NCI-H146 (cell line): ENCODE measurements at places on chromosomes 4 and X.

DNA sequence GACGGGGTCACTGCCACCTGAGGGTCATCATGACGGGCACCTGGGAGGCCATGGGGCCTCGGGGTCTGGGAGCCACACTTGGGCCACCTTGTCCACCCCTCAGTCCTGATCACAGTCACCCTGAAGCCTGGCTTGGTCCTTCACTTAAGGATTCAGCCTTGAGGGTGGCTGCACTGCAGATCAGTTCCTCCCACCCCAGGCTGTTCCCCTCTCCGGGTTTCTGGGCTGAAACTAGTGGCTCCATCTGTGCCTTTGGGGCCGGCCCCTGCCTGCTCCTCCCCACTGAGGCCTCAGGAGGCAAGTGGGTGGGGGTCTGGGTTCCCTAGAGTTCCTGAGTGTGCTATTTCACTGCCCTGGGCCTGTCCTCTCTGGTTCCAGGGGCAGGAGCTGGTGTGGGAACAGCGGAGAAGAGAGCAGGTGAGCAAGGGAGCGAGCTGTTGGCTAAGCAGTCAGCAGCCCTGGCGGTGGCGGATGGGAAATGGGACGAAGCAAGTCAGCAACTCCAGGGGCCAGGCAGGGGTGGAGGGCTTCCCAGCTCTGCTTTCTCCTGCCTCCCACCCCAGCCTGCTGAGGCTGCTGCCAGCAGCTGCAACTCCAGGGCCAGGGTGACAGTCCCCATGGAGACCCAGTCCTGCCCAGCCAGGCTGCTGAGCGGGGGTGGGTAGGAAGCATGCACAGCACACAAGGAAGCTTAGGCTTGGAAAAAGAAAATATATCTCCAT is 81.2 kb downstream of the TMEM144 start:
- no peak for DNase-seq

- DNase-seq, result no peak
These were observed 64.5 kb downstream of the ANXA3 start for GRCh38 chr4:78616046-78616498.

DNA sequence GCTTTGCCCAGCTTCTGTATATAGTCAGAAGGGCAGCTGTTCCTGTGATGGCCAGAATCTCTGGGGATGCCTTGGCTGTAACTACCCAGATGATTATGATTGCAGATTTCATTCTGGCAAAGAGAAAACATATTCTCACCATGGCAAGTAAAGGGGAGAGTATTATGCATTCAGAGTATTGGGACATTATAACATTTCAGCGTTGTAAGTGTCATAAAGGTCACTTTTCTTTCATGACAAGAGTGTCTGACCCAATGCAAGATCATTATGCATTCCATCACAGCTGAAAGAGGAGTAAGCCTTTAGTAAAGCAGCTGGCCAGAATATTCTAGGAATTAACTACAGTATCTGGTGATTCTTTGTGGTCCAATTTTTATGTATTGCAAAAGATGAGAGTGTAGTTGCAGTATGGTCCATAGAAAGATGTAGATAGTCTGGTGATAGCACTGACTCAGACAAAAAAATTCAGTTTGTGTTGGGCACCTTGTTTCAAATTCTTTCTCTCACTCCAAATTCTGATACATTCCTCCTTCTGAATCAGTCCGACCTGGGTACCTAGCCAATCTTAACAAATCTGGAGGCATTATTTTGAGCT is 2366.3 kb downstream of the PCDH7 start:
- no peak for DNase-seq

DNA sequence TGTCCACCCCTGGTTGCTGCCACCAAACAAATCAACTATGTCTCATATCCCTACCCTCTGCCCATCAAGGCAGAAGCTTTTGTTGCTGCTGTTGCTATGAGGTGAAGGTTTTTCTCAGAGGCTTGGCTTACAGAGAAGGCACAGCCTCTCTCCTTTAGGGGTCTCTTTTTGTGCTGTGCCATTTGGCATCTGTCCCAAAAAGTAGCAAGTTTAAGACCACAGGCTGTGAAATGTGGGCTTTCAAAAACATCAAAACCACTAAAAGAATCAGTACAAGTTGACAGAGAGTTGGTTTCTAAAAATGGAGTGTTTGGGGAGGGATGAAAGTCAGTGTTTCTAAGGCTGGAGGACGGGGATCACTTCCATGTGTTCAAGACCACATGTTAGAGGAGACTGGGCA is 634.9 kb downstream of the BCOR start:
- no peak for DNase-seq

DNA sequence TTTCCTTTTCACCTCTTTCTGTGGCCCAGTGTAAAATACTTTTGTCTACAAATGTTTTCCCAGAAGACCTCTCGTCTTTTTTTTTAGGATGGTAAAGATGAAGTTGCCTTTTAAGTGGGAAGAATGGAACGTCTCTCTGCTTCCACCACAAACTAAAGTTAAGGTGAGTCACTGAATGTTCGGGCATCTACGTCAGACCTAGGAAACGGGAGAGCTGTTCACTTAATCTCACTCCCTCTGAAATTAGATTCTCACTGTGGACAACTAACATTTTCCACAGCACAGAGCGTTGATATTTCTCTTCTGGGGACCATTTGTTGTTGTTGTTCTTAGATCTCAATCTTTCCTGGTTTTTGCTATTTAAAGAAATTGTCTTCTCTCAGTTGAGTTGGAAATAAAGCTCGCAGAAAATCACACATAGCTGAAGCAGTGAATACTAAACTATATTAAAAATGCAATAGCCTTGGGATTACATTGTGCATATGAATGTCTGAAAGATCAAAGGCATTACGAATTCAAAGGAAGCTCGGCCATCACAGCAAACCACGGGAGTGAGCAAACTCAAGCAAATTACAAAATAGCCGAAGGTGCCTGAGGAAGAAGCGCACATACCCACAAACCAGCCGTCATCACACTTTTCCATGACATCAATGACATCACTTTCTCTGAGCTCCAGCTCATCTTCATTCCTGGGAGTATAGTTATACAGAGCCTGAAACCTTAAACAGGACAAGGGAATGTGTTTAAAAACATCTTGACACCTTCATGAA is 53.9 kb upstream of the PDLIM3 start:
- no peak for DNase-seq

DNA sequence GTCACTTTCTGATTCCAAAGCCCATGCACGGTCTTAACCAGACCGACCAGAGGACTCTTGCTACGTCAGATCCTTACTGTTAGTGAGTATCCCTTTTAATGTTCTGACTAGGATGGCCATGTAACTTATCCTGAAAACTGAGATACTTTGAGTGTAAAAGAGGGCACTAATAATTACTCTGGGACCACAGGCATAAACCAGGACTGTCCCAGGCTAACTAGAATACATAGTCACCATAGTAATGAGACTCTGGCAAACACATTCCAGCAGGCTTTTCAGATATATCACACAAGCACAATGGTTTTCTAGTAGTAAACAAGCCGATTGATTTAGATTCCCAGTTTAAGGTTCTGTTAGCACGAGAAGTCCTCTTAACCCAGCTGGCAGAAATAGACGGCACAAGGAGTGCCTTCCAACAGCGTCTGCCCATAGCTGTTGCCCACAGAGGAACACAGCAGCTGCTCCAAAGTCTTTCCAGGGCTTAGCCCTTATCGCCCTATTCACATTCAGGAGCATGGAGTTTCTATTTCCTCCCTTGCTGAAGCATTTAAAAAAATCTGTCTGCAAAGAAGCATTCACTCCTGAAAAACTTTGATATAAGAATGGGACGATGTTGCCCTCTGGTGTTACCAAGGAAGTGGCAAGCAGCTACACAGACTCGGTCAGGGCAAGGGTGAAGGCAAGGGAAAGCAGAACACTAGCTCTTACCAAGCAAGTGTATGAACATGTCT is 92.4 kb downstream of the CXCL13 start:
- peak; percentile 30 for DNase-seq

DNA sequence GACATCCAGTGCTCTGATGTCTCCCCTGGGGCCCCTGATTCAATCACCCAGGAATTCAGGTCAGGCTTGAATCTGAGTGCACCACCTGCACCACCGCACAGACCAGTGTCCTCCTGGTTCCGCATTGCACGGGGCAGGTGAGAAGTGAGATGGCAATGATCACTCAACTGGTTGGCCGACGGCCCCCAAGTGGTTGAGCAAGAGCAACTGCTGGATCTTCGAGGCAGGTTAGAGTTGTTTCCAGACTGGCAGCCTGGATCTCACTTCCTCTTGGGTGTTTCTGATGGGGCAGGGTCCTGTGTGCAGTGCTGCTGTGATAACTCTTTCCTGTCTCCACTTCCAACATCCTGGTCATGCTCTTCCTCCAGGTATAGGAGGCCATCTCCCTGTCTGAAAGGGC is 50.4 kb downstream of the C4orf50 start:
- DNase-seq, result no peak

- no peak for DNase-seq
These were observed 104.4 kb downstream of the STIM2 start for GRCh38 chr4:26964994-26965393.

GRCh38 chr4:19402581-19403065 is 849.1 kb upstream of the SLIT2 start:
- no peak for DNase-seq

DNA sequence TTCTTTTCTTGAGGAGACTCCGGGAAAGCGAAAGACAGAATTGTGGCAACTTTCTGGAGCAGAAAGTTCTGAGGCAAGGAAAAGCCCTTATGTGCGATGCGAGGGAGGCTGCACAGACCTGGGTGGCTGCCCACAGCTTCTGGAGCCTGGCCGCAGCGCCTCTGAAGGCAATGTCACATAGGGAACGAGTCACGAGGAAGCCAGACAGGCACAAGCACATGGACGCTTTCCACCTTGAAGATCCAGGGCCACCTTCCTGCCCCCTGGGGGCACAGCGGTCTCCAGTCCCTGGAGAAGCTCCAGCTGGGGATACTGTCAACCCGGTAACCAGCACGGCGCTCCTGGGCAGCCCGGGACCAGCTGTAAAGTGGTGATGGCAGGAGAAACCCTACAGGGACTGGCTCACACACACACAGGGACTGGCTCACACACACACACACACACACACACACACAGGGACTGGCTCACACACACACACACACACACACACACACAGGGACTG is 69.8 kb downstream of the MTNR1A start:
- no peak for DNase-seq

DNA sequence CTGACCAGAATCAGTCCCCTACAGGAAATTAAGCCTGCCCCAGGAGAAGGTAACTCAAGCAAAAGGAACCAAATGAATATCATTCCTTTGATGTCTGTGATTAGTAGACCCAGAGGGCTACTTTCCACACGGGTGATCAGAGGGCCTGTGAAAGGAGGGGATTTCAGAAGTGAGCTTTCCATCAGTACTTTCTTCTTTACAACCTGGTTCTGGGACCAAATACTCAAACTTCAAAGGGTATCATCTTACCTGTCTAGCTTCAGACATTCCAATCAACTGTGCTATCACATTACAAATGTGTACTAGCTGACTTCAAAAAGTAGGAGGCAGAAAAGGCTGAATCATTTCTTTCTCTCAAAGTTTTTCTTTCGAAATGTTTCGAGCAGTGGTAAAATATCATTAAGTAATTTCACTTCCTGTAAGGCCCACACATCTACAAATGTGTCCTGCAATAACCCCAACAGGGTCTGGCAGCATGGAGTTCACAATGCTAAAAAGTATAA is 23.9 kb downstream of the ACSL4 start:
- no peak for DNase-seq

DNA sequence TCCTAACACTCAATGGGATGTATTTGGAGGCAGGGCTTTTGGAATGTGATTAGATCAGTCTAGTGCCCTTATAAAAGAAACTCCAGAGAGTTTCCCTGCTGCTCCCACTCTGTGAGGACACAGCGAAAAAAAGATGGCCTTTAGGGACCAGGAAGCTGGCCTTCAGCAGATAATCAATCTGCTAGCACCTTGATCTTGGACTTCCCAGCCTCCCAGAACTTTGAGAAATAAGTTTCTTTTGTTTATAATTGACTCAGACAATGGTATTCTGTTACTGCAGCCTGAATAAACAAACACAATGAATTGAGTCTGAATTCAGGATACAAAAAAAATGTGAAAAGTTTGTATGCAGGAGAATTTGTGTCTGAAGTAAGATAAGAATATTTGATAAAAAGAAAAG is 842.1 kb downstream of the FSTL5 start:
- no peak for DNase-seq

DNA sequence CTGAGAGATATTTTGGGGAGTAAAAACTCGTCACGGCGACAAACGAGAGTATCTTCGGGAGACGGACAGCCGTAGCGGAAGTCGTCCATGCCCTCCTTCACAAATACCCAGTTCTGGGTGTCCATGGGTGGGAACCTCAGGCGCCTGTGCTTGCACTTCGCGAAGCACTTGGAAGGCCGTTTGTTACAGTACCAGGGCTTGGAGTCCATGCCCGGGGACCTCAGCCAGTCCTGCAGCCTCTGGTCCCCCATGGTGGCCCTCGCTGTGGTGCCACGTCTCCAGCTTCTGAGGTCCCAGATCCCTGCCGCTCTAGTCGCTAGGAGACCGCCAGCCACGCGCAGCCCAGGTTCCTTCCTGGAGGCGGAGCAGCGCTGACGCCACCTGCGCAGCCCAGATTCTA is at the start of gene FAM47A:
Gene FAM47A (minus strand): TSS at position 287 of the 400 bp plus-strand sequence. CDS start 36 bp downstream, at position 251.
- DNase-seq, result peak; percentile 12

DNA sequence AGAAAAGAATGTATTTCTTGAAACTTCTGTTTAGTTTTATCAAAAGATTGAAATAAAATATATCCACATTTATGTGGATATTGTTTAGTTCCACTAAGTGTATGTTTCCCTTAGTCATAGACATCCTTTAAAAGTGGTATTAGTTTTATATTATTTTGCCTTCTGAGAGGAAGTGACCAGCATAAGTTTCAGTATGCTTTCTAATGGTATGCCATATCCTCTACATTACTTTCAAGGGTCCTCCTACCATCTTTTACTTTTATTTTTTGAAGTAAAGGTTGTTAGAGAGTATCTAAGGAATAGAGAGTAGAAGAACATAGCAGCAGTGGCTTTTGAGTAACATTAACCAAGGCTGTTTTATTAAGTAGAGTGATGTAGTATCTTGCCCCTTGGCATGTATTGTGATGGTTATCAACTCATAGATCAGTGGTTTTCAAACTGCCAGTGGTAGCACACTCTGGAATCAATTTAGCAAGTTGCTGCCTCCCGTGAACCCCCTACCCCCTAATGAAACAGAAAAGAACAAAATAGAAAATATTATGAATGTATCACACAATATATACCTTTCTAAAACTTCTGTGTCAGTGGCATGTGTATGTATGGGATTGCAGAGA is 44.8 kb downstream of the RBPJ start:
- DNase-seq, result no peak
